Karpas-422 (cell line): ENCODE measurements at places on chromosomes 6 and 20. TPM values are rescaled to one million over a fixed set of nuclear protein-coding genes. Genes with fewer than 3 reads are reported as not detected.

The TUBB1 gene
- total RNA-seq = not detected in 2 replicates

The CFB gene
- total RNA-seq = 0.22 TPM in 1 of 2 replicates, not detected in the other

The PRDM13 gene
- total RNA-seq = not detected in 2 replicates

The SYCP2L gene
- total RNA-seq = 0.11 TPM in 1 of 2 replicates, not detected in the other

The KCNK16 gene
- not detected in 2 replicates for total RNA-seq

The POPDC3 gene
- total RNA-seq = not detected in 2 replicates

The SIM1 gene
- not detected in 2 replicates for total RNA-seq

The BCAS4 gene
- total RNA-seq = 191 and 231 TPM in 2 replicates

The WFDC8 gene
- not detected in 2 replicates for total RNA-seq

The TMEM239 gene
- total RNA-seq = not detected in 2 replicates

The PKHD1 gene
- total RNA-seq = 0.07 and 0.11 TPM in 2 replicates
